ENCODE measurements at places on chromosomes 1 and 21.

DNA sequence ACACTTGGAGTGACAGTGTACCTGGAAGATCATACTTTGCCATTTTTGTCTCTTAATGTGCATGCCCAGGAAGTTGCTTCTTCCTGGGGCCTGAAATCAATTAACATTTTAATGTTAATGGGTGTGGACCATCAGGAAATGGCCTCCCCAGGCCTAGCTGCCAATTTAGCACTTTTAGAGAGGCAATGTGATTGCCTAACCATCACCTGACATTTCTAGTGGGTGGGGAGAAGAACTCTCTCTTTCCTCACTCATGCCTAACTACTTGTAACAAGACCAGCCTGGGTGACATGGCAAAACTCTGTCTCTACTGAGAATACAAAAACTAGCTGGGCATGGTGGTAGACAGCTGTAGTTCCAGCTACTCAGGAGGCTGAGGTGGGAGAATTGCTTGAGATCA, 549.0 kb upstream of the RGS18 start:
- DNase-seq = no peak

DNA sequence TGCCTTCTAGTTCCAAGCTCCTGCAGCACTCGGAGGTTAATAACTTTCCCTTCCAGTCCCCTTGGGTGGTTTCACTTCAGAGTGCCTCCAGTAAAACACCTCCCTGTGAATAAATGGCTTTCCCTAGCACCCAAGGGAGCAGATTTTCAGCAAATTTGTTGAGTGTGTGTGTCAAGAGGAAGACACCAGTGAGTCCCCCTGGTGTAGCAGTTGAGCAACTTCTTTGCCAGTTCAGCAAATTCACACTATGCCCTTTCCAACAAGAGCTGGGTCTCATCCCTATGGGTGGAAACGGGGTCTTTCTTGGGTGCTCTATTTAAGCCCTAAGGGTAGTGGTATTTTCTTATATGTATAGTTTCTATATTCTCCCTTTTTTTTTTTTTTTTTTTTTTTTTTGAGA, 806 bp upstream of the AADACL4 start:
- no peak for DNase-seq

DNA sequence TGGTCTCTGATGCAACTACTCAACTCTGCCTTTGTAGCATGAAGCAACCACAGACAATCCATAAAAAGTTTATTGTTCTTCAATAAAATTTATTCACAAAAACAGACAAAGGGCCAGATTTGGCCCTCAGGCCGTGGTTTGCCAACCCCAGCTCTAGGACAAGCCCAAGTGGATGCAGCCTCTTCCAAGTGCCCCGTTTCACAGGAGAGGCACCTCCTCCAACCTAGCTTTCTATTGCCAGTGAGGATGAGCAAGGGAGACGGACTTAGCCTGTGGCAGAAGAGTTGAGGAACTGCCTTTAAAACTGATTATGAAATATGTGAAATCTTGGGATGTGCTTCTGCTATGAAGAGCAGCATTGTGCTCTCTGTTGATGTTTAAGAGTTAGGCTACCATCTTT, 105.4 kb downstream of the PSMG1 start:
- no peak for DNase-seq

DNA sequence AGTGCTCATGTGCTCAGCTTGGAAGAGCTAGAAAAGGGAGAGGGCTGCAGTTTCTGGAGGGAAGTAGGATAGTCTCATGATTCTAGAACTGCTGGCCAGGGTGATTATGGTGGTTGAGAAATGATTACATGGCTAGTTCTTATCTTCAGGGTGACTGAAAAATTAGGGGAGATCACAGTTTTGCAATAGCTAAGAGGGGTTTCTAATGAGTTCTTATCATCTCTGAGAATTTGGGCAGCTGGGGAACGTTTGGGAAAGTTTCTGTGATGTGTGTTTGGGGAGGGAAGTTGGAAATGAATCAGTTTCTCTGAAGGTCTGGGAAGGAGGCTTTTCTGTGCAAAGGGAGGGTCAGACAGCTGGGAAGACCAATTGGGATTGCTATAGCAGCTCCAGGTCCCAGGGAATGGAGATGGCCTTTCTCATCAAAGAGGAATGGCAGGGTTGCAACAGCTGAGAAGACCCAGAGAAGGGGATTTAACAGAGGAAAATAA, 7.6 kb upstream of the RHOU start:
- no peak for DNase-seq

DNA sequence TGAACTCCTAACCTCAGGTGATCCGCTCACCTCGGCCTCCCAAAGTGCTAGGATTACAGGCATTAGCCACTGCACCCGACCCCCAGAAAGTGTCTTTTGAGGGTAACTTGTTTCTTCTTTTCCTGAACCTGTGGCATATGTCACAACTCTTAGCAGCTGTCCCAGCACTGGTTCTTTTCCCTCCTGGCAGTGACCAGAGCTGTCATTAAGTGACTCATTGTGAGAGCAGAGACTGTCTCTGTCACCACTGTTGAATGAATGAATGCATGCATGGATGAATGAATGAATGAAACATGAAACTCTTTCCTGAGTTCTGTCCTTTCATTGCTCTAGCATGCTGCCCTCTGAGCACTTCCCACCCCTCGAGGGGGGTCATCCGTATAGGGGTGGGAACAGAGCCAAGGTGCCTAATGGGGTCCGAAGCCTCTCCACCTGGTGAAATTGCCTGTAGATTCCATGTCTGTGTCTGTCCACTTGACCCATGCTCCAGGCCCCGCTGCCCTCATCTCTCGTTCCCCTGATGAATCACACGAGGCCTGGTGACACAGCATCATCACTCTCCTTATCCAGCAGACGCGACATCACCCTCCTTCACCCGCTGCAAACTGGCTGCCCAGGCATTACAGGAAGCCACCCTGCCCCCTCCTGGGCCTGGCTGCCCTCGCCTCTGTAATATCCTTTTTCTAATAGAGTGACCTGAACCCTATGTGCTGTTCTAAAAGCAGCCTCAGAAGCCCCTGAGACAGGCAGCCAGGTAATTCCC, 75.0 kb downstream of the IGSF21 start:
- peak; percentile 95 for DNase-seq

GRCh38 chr1:109887271-109887670, 23.4 kb upstream of the CSF1 start:
- DNase-seq = no peak

DNA sequence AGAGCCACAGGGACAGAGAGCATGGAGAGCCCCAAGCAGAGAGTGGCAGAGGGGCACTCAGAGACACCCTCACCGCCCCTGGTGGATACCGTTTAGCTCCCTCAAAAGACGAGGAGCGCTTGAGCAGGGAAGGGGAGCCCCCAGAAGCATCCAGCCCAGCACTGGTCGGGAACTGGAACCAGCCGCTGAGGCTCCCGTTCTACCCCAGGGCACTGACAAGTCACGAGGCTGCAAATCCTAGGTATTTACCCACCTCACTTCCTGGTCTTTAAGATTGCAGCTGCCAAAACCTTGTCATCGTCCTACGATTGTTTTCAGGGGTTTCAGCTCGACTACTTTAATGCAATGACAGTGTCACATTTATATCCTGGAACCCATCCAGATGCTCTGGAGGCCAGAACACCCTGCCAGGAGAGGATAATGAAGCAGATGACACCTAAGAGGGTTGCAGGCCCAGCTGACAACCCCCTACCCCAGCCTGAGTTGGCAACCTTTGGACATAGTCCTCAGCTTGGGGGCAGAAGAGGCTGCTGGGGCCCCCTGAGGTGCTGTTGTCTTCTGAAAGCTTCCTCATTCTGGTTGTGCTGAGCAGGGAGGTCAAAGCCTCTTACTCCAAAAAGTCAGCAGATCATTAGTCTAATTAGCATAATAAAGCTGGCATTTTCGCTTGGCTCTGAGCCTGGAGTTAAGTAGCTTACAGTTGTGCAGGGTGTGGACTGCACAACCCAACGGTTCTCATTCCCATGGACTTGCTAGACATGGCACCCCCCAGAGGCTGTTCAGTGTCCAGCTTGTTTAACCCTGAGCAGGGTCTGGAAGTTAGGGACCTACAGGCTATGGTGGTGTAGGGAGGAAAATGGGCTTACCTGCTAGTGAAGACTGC, 20.6 kb upstream of the BACE2 start:
- no peak for DNase-seq

- DNase-seq = no peak
These were observed 669.8 kb upstream of the ADAMTS5 start for GRCh38 chr21:27636656-27637055.

- no peak for DNase-seq
These were observed 4.8 kb downstream of the RAP1A start for GRCh38 chr1:111624382-111624781.
